SJSA1 (cell line): ENCODE measurements at places on chromosomes 12 and 14. TPM values are rescaled to one million over a fixed set of nuclear protein-coding genes. Genes with fewer than 3 reads are reported as not detected.

The MIP gene
- 0.08 TPM in 1 of 2 replicates, not detected in the other for total RNA-seq

The PRICKLE1 gene
- 3.3 and 8.1 TPM in 2 replicates for total RNA-seq

- DNase-seq, result no peak
Measured at GRCh38 chr12:25787701-25788100, 170.8 kb upstream of the RASSF8 start.

DNA sequence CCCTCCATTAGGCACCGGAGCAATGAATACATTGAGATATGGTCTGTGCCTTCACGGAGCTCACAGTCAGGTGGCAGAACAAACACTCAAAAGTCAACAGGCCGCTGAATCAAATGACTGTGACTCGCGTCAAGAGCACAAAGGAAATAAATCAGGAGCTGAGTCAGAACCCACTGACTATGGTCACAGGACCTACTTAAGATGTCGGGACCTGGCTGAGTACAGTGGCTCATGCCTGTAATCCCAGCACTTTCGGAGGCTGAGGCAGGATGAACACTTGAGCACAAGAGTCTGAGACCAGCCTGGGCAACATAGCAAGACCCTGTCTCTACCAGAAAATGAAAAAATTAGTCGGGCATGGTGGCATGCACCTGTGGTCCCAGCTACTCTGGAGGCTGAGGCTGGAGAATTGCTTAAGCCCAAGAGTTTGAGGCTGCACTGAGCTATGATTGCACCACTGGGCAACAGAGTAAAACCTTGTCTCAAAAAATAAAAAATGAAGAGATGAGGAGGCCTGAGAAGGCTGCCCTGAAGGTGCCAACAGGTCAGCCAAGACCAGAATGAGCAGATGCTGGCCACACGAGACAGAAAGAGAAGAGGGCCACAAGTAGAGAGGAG, 19.9 kb downstream of the TMEM233 start:
- no peak for DNase-seq

The PRR4 gene
- 1.6 TPM in 1 of 2 replicates, not detected in the other for total RNA-seq

The PRIMA1 gene
- not detected in 2 replicates for total RNA-seq

GRCh38 chr12:53532021-53532420, 24.7 kb upstream of the NPFF start:
- no peak for DNase-seq

- peak; percentile 38 for DNase-seq
Measured at GRCh38 chr14:56145965-56146364, 27.8 kb downstream of the PELI2 start.

- DNase-seq, result no peak
Measured at GRCh38 chr14:31479027-31479426, 8.8 kb downstream of the GPR33 start.

GRCh38 chr12:2052826-2053678, at the start of gene CACNA1C:
CACNA1C (plus strand) TSS chr12:2052987; CDS start chr12:2053563, 576 bp downstream.
- peak; percentile 76 for DNase-seq

DNA sequence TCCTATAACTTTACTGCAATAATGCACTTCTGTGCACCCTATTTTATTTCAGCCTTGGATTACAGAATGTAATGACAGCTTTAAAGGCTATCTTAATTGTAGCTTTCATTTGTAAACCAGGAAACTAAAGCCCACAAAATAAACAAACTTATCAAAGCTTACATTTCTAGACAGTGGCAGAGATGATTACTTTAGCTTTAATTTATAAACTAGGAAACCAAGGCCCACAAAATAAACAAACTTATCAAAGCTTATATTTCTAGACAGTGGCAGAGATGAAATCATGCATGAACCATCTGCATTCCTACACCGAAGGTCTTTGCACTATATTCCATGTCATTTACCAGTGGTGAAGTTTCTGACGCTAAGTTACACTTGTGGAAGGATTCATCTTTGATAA, 74.4 kb downstream of the PRKD1 start:
- DNase-seq, result peak; percentile 1

- no peak for DNase-seq
Measured at GRCh38 chr12:65496617-65497016, 218.1 kb downstream of the MSRB3 start.

The OLR1 gene
- 18.2 and 32.4 TPM in 2 replicates for total RNA-seq

DNA sequence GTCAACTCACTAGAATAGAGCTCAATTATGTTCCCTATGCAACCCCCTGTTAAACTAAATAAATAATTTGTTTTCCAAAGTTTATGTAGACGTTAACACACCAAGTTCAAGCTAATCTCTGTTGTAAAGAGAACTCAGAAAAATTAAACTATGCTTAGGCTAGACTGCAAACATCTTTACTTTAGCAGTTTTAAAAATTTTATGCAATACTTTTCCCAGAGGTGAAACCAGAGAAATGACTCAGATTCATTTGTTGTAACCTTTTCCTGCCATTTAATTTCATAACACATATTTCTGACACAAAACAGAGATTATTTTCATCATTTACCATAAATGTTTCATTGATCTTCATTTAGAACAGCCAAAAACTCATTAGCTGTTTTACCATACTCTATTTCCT, 27.4 kb downstream of the ABCC9 start:
- DNase-seq, result no peak

GRCh38 chr12:127791217-127791616, 475.8 kb upstream of the TMEM132C start:
- DNase-seq, result no peak

The GALNT16 gene
- total RNA-seq, result 0.03 TPM in 1 of 2 replicates, not detected in the other
